ENCODE measurements at places on chromosomes 12 and 14.
A peak's percentile ranks its signal among the peaks of the same experiment; 100 is the strongest.

DNA sequence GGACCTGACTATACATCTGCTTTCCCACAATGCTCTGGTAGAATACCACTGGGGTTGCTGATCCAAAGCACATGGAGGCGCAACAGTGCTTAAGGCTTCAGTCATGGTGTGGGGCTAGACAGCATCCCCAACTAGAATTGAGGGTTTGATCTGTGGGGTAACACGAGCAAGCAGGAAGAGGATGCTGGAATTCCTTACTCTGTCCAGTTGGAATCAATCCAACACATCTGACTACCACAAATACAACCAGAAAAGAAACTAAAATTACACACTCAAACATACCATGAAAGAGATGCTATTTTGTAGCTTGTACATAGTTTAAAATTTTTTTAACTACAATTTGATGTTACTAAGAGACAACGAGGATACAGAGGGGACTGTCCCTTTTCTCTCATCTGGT is 40.4 kb upstream of the GTF2A1 start:
- H3K27ac ChIP-seq = no peak overlapping the region
- no peaks in the 10 kb centered on the region for H3K27me3 ChIP-seq
- no peak overlapping the region for H3K4me3 ChIP-seq

DNA sequence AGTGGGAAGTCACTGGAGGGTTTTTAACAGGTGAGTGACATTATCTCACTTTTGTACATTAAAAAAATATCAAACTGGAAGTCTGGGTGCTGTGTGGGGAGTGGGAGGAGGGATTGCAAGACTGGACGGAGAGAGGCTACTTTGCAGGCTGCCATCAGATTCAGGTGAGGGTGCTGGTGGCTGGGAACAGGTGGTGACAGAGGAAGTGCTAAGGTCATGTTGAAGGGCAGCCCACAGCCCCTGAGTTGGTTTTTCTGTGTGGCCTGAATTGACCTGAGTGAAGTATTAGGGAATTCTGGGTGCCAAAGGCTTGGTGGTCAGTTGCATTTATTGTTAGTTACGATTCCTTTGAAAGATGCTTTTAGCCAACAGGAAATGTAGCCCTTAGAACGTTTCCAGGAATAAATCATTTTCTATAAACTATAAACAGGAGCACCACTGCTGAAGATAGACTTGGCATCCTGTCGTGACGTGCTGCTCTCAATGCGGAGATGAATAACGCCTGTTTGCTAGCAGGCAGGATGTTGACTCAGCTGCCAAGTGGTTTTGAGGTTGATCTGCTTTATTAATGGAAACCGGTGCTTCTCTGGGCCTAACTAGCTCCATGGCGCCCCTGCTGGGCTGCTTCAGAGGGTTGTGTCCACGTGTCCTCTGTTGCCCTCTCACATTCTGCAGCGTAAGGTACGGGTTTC is 707.5 kb upstream of the TMEM132C start:
- peaks cover 12% of the 10 kb centered on the region for H3K4me1 ChIP-seq
- no peak overlapping the region for H3K27ac ChIP-seq
- H3K27me3 ChIP-seq = no peaks in the 10 kb centered on the region

DNA sequence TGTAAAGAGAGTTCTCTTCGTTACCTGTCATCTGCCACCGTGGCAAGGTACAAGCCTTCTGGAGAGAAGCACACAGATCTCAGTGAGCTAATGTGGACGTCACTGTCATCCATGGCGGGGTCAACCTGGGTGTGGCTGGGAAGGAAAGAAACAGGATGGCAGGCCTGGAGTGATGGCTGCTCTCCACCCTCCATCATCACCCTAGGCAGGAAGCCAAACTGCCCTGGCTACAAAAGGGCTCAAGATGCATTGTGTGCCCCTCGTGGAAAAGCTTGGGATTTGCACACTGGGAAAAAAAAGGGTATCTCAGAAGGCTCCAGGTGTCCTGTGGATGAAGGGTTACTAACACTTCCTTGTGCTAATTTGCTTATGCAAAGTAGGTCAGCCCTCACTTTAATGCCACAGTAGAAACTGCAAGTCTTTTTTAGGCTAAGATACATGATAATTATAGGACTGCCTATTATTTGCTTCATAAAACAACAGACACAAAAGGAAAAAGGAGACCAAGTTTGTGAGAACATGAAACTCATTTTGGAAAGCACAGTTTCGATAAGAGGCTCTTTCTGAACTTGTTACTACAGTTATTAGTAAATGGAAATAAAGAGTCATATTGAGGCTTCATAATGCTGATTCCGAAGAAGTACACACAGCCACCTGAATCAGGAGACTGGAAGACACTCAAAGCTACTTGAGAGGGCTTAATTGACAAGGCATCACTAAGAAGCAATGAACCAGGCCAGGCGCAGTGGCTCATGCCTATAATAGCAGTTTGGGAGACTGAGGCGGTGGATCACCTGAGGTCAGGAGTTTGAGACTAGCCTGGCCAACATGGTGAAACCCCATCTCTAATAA is 18.9 kb downstream of the RFC5 start:
- DNase-seq = no peak
- no peak overlapping the region for H3K4me3 ChIP-seq
- H3K4me1 ChIP-seq = no peaks in the 10 kb centered on the region
- no peaks in the 10 kb centered on the region for H3K27me3 ChIP-seq
- H3K36me3 ChIP-seq = peaks cover 77% of the 10 kb centered on the region

GRCh38 chr12:124769881-124770512 is 93.7 kb downstream of the SCARB1 start:
- no peak overlapping the region for H3K27ac ChIP-seq
- DNase-seq = no peak
- H3K27me3 ChIP-seq = peaks cover 11% of the 10 kb centered on the region

DNA sequence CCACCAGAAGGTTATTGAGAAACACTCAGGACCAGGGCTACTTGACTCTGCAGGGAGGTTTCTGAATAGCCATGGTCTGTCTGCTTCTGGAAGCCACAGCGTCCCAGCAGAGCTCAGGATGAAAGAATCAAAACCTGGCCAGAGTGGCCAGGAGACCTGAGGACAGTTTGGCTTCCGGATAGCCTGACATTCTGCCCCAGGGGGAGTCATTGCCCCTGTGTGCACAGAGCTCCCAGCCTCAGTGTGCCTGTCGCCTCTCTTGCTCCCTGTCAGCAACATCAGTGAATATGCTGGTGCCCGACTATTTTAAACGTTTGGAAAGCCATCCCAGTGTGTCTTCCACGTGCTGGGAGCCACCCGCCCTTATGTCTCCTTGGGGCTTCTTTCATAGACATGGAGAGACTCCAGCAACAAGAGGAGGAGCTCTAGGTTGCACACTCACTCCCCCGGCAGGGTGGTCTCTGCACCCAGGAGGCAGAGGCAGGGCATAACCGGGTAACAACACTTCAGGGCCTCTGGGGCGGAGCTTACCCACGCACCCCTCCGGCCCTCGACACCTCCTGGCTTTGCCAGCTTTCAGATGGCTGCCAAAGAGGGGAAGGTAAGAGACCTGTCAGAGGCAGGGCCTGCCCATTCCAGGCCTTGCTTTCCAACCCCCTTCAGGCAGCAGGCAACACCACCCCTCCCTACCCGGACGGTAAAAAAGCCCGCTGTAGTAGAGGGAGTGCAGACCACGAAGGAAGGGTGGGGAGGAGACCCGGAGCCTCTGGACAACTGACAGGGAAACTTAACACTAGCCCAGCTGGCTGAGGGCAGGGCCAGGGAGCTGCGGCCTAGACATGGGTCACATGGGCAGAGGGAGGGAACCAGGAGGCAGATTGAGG is 19.0 kb upstream of the SLC6A12 start:
- DNase-seq = no peak
- peaks cover 13% of the 10 kb centered on the region for H3K4me1 ChIP-seq
- H3K27ac ChIP-seq = no peak overlapping the region
- H3K36me3 ChIP-seq = peaks cover 22% of the 10 kb centered on the region

- H3K36me3 ChIP-seq = no peaks in the 10 kb centered on the region
- peaks cover 24% of the 10 kb centered on the region for H3K4me1 ChIP-seq
- no peak overlapping the region for H3K4me3 ChIP-seq
- H3K27me3 ChIP-seq = peaks cover 63% of the 10 kb centered on the region
- no peak for DNase-seq
Observed at GRCh38 chr12:89863968-89864367, 155.3 kb upstream of the ATP2B1 start.

GRCh38 chr14:87960013-87960787 is 32.8 kb downstream of the GALC start:
- DNase-seq = no peak
- no peaks in the 10 kb centered on the region for H3K27me3 ChIP-seq
- H3K4me1 ChIP-seq = no peaks in the 10 kb centered on the region
- peaks cover 6% of the 10 kb centered on the region for H3K36me3 ChIP-seq
- H3K27ac ChIP-seq = no peak overlapping the region

- no peaks in the 10 kb centered on the region for H3K27me3 ChIP-seq
- H3K27ac ChIP-seq = no peak overlapping the region
- no peak for DNase-seq
- H3K4me1 ChIP-seq = peaks cover 16% of the 10 kb centered on the region
Observed at GRCh38 chr14:56059054-56059453, 59.2 kb upstream of the PELI2 start.

GRCh38 chr14:44589180-44589579 is 82.1 kb upstream of the FSCB start:
- no peaks in the 10 kb centered on the region for H3K36me3 ChIP-seq
- H3K27ac ChIP-seq = no peak overlapping the region
- no peak overlapping the region for H3K4me3 ChIP-seq
- no peaks in the 10 kb centered on the region for H3K4me1 ChIP-seq
- no peaks in the 10 kb centered on the region for H3K27me3 ChIP-seq

- no peaks in the 10 kb centered on the region for H3K36me3 ChIP-seq
- DNase-seq = no peak
- H3K27me3 ChIP-seq = no peaks in the 10 kb centered on the region
- H3K4me3 ChIP-seq = no peak overlapping the region
- H3K4me1 ChIP-seq = peaks cover 12% of the 10 kb centered on the region
Observed at GRCh38 chr12:97404093-97404492, 58.5 kb upstream of the RMST start.

GRCh38 chr12:14769969-14770495 is 33.2 kb downstream of the WBP11 start:
- no peaks in the 10 kb centered on the region for H3K27me3 ChIP-seq
- H3K27ac ChIP-seq = peak overlapping the region; percentile 100
- peaks cover 40% of the 10 kb centered on the region for H3K4me1 ChIP-seq
